ENCODE measurements at places on chromosomes 7 and 10.

DNA sequence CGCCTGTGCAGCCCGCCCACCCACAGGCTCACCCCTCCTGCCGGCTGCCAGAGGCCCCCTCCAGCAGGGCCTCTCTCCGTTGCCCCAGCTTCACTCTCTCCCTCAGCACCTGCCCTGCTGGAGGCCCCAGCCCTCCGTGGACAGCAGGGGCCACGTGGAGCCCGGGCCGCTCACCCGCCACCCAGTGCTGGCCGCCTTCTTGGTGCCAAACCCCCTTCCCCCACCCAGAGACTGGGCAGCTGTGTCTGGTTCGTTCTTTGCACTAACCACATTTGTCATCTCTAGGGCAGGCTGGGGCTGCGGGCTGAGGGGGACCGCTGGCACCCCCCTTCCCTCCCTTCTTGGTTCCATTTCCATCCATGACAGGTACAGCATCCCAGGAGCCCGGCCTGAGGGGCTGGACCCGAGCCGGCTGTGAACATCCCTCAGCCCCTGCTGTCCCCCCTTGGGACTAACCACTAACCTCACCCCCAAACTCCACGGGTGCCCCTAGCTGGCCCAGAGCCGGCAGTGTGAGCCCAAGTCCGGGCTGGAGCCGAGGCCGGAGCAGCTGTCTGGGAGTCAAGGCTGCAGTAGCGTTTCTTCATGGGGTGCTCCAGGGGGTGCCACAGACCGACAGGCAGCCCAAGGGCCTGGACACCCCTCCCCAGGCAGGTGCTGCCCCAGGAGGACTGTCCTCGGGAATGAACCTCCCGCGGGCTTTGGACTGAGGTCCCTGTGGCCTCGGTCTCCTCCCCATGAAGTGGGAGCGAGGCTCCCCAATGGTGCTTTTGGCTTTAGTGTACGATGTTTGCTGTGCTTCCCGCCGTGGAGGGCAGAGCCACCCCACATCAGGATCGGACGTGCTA, 25.5 kb upstream of the AMZ1 start:
- DNase-seq: no peak

GRCh38 chr7:137652721-137653120, 194.1 kb downstream of the DGKI start:
- DNase-seq: no peak

- peak; percentile 9 for DNase-seq
Observed at GRCh38 chr10:86368987-86369386, 2.4 kb upstream of the GRID1 start.

GRCh38 chr10:73332379-73332778, 26.3 kb downstream of the CFAP70 start:
- DNase-seq: no peak

- no peak for DNase-seq
Observed at GRCh38 chr7:140653319-140654108, 12.9 kb upstream of the DENND2A start.

DNA sequence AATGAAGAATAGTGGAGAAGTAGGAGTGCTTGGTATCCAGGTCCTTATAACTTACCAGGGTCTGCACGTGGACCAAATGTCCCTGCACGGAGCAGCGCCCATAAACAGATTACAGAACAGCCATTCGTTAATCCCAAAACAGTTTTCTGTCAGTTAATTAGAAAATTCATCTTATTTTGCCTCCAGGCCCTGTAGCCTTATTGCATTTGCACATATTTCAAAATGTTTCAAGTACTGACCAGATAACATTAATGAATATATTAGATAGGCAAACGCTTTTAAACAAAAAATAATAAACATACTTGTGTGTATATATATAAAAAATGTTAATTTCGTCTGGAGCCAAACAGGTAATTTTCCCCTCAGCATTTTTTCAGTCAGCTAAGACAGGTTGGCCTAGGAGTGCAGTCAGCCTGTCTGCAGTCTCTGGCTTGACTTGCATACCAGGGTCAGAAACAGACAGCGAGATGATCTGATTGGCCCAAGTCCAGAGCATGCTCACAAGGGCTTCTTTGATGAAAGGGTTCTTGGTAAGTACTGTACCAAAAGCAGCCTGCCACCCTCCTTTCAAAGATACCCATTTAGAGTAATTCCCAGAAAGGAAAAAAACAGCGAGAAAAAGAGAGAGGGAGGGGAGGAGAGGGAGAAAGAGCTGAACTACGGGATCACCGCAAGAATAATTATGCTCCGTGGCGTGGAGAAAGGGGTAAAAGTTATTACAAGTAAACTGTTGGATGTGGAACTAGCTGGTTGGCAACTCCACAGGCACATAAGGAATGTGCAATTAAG, 194.4 kb upstream of the TCF7L2 start:
- no peak for DNase-seq

DNA sequence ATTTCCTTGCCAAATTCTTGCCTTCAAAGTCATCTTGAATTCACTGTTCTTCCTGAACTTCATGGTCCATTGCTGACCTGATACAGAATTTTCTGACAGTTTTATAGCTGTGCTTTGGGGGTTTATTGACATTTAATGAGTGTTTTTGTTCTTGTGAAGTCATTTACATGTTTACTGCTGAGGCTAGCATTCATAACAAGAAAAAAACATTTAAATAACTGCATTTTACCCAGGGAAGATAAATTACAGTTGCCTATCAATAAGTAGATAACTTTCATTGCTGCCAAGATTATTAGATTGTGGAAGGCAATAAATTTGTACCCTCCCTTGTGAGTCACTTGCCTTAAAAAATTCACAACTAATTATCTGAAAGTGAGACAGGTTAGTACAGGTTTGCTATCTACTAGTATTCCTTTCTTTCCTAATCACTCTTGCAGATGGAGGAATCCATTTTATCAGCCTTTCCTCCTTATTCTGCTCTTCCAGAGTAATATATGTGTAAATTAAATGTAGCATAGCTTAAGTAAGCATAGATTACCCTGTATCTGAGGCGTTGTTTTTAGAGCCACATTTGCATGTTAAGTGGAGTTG, 178.4 kb downstream of the EXOC4 start:
- DNase-seq: no peak

GRCh38 chr10:1116051-1116450, 59.9 kb downstream of the WDR37 start:
- DNase-seq: no peak

Data from lower lobe of right lung (tissue), 2 donors.